ENCODE measurements at places on chromosomes 12 and 14.
A peak's percentile ranks its signal among the peaks of the same experiment; 100 is the strongest.

GRCh38 chr14:96239711-96240141, 16.3 kb upstream of the BDKRB1 start:
- no peak for DNase-seq

GRCh38 chr14:95228240-95228639, 70.9 kb upstream of the DICER1 start:
- DNase-seq: peak; percentile 27

DNA sequence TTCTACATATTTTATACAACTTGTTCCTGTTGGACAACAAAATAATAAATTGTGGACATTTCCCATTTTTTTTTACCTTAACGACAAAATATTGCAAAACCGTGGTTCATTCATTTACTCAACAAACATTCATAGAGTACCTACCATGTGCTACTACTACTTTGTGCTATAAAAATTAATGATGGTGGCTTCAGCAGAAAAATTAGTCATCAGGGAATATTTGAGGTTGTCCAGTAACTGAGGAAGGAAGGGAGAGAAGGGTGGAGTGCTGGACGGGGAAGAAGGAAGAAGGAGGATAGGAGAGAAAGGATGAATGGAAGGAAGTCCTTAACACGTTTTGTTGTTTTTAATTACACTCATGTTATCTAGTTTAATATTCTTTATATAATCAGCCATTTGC, 53.7 kb downstream of the PPFIBP1 start:
- DNase-seq: no peak

DNA sequence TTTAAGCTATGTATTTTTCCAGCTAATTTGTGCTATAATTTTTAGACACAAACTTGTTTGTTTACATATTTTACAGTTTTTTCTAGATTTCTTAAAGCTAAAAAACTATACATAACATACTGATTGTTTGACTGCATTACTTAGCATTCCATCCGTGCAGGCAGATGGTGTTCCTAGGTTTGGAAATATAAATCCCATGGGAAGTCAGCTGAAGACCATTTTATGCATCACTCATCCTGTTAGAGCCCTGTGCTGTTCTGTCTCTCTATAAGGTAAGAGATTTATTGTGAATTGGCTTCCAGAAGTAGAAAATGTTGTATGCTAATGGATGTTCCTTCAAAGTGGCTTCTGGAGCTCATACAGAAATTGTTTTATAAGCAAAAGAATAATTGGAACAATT, 31.1 kb downstream of the RMST start:
- no peak for DNase-seq

DNA sequence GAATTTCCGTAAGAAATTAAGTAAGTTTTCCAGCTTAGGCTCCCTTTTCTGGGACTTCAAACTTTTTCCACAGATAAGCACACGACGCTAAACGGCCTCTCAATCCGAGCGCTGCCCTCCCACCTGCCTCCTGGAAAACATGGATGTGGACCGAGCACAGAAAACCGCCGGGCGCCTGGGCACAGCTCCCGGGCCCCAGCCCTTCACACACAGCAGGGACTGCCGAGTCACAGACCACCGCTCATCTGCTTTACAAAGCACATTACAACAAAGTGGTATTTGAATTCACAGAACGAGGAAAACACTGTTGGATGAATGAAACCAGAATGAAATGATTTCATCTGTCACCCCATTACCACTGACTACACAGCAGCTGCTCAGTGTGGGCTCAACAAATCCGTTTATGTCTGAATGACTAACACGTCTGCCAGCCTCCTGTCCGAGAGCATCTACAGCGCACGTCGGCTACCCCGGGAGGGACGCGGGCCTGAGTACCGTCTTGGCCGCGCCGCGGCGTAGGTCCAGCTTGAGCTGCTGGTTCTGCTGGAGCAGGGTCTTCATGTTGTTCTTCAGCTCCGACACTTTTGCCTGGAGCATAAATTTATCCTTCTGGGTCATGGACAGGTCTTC, 13.1 kb upstream of the ANKLE2 start:
- DNase-seq: no peak

DNA sequence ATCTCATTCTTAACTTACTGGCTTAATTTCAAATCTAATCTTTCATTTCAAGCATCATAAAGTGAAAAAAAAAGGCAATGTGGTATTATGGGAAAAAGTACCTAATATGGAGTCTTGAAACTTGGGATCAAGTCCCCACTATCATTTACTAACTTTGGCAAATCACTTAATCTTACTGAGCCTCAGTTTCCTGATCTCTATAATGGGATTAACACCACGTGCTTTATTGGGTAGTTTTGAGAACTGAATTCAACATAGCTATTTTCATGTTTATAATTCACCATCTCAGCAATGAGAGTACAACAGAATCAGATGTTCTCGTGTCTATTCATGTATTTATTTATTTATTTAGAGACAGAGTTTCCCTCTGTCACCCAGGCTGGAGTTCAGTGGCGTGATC, 78.3 kb downstream of the NTN4 start:
- DNase-seq: no peak

DNA sequence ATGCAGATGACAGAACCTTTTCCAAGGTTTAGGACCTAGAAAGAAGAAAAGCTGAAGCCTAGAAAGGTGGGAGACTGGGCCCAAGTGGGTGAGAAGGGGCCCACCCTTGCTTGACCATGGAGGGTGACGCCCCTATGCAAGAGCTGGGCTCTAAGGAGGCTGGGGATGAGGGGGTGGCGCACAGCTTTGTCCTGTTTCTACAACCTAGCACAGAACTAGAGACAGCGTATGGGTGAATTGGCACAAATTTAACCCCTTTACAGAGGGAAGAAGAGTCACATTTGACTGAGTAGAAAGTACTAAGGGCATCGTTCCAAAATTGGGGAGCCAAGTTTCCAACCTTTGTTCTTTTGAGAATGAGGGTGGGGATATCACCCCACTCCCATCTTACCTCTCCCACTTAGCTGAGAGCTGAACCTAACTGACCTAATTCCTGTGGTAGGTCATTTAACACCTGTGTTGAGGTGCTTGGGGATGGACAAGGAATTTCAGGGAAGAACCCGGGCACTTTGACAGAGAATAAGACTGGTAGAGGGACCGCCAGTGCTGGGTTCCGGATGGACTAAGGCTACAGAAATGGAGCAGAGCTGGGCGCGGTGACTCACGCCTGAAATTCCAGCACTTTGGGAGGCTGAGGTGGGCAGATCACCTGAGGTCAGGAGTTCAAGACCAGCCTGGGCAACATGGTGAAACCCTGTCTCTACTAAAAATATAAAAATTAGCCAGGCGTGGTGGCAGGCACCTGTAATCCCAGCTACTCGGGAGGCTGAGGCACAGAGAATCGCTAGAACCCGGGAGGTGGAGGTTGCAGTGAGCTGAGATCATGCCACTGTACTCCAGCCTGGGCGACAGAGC, 5.2 kb downstream of the NFKBIA start:
- no peak for DNase-seq

GRCh38 chr14:105456736-105457617, 17.6 kb upstream of the CRIP2 start:
- DNase-seq: no peak

DNA sequence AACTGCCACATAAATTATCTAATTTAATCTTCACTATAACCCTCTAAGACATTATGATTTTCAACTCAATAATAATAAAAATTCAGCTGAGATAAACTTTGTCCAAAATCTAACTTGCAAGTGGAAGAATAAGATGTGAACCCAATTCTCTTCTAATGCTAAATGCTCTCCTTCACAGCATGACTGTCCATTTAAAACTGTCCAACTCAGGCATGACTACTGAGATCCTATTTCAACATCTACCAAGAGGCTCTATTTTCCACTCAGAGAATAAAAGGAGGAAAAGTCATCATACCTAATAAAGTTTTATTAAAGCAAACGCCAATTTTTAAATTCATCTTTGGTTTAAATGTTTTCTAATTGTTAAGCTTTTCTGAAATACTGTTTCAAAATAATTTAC, 183.6 kb downstream of the MED13L start:
- no peak for DNase-seq

GRCh38 chr14:90107789-90108188, 46.0 kb downstream of the KCNK13 start:
- DNase-seq: no peak

DNA sequence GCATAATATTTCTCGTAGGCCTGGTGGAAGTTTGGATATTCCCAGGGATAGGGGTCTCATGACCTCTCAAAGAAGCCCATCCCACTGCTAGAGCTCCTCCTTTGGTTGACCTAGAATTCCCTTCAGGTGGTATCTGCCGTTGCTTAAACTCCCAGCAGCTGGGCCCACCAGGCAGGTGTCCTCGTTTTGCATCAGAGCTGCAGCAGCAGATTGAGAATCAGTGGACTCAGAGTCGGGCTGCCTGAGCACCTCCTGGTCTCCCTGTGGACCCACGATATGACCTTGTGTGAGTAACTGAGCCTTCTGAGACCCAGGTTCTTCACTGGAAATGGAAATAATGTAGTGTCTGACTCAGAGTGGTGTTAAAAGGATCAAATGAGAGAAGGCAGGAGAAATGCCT, 132.7 kb downstream of the PAPOLA start:
- no peak for DNase-seq
